Type B pancreatic cell (in vitro differentiated cells): ENCODE measurements at places on chromosomes 7 and 10.

- DNase-seq, result no peak
Measured at GRCh38 chr7:48426331-48426965, 255.2 kb downstream of the ABCA13 start.

DNA sequence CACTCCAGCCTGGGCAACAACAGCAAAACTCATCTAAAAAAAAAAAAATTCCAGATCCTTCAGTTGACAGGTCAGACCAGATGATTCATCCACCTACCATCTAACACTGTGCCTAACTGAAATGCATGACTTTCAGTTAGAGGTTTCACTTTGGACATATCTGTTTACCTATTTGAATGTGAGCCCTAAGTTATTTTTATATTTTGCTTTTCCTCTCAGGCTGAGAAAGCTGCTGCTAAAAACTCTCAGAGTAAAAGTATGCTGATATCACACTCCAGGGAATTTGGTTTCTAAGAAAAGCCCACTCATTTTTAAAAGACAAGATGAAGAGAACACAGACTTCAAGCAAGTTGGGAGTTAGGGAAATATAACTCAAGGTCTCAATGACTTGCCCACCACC lies 126.0 kb downstream of the SGMS1 start:
- no peak for DNase-seq

DNA sequence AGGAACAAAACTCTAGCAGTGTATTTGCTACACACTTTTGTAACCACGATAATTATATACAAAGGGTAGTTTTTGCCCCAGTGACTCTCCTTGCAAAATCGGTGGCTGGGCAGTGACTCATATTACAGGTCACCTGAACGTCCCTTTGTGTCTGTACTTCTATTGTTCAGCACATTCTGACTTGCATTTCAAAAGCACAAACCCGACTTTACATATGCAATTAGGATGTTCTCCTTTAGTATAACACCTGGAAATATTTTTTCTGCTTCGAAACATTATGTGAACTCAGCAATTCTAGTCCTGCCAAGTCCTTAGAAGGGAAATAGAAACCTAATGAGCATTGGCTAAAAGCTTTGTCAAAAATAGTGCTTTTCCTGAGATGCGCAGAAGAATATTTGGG lies 6.0 kb downstream of the PRR15 start:
- DNase-seq, result no peak

DNA sequence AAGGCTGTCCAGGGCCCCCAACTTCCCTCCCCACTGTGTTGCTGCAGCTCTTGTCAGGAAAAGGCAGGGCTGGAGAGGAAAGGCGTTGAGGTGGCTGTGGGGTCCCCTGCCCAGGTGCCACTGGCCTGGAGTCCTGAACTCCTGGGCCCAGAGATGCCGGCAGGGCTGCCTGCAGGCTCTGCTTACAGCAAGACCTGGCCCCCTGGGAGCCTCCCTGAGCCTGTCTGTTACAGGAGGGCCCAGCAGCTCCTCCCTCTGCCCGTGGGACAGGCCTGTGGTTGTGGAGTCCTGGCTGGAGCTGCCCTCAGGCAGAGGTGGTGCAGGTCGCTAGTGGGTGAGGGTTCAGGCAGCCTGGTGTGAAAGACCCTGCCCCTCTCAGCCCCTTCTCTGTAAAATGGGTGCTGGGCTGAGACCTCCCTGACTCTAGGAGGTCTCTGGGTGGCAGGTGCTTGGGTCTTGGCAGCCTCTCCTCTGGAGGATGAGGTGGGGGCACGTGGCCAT lies 9.9 kb downstream of the ANTXRL start:
- DNase-seq, result peak; percentile 56

- DNase-seq, result no peak
Measured at GRCh38 chr7:50682079-50682478, 100.6 kb downstream of the GRB10 start.
